ENCODE measurements at places on chromosomes 7 and 10. TPM values are rescaled to one million over a fixed set of nuclear protein-coding genes. Genes with fewer than 3 reads are reported as not detected.

The ZSCAN21 gene
- 4.7 TPM for total RNA-seq

The FAM241B gene
- total RNA-seq: 37.5 TPM

The CAMK2B gene
- 1.2 TPM for total RNA-seq

The OR6V1 gene
- not detected for total RNA-seq
